ENCODE measurements at places on chromosomes 12 and 14. TPM values are rescaled to one million over a fixed set of nuclear protein-coding genes. Genes with fewer than 3 reads are reported as not detected.

GRCh38 chr12:111024205-111024801 is 103.9 kb upstream of the MYL2 start:
- H3K4me1 ChIP-seq, result no peaks in the 10 kb centered on the region
- H3K4me3 ChIP-seq, result no peak overlapping the region
- peak; percentile 43 for DNase-seq
- H3K27ac ChIP-seq, result no peak overlapping the region

The FOXN4 gene
- total RNA-seq, result not detected

DNA sequence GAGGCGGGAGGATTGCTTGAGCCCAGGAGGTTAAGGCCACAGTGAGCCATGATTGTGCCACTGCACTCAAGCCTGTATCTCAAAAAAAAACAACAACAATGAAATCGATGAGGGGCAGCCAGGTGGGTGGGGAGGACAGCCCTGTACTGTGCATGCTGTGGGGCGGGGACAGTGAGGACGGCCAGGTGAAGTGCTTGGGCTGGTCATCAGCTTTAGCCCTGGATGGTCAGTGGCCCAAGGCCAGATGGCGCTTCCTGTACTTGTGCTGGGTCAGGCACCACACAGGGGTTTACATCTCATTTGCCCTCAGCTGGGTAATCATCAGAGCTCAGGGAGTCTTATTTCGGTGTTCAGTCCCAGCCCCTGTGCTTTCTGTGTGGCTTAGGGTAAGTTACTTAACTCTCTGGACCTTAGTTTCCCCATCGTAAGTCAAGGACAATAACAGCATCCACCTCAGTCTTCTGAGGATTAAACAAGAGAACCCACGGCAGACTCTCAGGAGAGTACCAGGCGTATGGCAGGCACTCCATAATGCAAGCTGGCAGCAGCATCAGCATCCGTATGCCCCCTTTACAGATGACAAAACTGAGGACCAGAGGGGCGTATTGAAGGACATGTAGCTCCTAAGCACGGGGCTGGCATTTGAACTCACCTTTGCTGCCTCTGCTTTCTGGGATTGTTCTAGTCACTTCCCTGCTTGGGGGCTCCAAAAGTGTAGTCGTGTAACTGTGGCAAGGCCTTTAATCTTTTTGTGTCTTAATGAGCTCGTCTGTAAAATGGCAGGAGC is 71.9 kb downstream of the SLC25A47 start:
- H3K27me3 ChIP-seq, result no peaks in the 10 kb centered on the region
- H3K4me1 ChIP-seq, result no peaks in the 10 kb centered on the region
- DNase-seq, result no peak
- H3K36me3 ChIP-seq, result peaks cover 3% of the 10 kb centered on the region
- no peak overlapping the region for H3K4me3 ChIP-seq

DNA sequence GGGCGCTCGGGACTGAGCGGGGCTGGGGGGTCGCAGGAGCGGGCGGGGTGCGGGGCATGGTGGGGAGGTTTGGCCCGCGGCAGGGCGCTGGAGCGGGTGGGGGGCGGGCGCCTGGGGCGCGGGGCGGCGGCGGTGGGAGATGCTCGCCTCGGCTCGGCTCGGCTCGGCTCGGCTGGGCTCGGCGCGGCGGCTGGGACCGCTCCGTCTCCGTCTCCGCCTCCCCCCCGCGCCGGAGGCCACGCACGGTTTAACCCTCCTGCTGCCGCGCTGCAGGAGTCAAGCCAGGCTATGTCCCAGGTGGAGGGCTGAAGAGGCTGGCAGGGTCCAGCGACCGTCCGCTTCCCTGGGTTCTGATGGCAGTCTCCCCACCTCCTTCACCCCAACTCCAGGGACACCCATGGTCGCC is at the start of gene PIANP:
Gene PIANP, minus strand, starts transcription at position 170 of the 406 bp plus-strand sequence. CDS start 2,754 bp downstream, outside the sequence.
- H3K4me3 ChIP-seq, result peak within 1 kb of the TSS; percentile 46
- no peak within 1 kb of the TSS for H3K27ac ChIP-seq
- H3K36me3 ChIP-seq, result no peaks in the 10 kb centered on the region
- DNase-seq, result peak; percentile 51
- peaks cover 64% of the 10 kb centered on the region for H3K27me3 ChIP-seq

The KRT82 gene
- total RNA-seq, result not detected

DNA sequence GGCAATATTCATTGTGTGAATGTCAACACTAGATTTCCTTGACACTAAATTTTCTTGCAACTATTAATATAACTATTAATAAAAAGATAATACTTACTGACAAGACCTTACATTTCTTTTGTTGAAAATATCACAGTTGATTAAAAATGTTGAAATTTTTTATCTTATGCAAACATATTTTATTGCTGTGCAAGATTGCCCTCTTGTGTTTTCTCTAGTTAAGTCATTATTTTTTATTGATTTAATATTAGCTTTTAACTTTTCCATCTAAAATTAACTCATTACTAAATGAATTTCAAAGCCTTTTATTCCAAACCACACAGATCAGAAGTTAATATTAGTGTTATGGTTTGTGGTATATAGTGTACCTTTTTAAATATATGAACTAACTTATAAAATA is 11.7 kb upstream of the NAA30 start:
- H3K4me3 ChIP-seq, result no peak overlapping the region
- no peaks in the 10 kb centered on the region for H3K4me1 ChIP-seq
- peaks cover 1% of the 10 kb centered on the region for H3K27me3 ChIP-seq
- no peak for DNase-seq
- no peaks in the 10 kb centered on the region for H3K36me3 ChIP-seq

- no peak overlapping the region for H3K27ac ChIP-seq
- H3K4me3 ChIP-seq, result no peak overlapping the region
- peaks cover 3% of the 10 kb centered on the region for H3K27me3 ChIP-seq
- no peak for DNase-seq
- no peaks in the 10 kb centered on the region for H3K36me3 ChIP-seq
- H3K4me1 ChIP-seq, result peaks cover 20% of the 10 kb centered on the region
Observed at GRCh38 chr12:124861492-124861891, 2.2 kb downstream of the SCARB1 start.

DNA sequence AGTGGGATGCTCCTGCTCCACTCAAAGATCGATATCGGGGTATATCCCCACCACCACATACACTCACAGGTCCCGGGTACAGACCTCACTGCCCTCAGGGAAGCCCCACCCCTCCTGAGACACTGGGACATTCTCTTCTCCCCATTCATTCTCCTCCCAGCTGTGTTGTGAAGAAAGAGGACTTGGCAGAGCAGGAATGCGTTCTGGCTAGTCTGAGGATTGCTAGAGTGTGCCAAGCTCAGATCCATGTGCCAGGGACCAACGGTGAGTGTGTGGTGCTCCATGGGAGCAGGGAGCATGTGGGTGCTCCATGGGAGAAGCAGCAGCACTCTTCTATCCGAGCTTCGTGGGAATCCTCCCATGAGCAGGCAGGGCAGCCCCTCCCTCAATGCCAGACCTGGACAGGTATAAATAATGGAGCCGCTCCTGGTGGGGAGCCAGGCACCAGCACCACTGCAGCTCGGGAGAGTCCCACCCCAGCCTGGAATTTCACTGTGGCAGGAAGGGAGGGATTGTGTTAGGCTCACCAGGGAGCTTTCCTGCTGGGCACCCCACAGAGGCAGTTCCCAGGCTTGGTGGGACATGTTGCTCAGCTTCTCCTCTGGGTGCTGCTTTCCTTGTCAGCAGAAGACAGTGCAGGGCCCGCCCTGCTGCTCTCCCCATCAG is 2.3 kb upstream of the KRT5 start:
- H3K27ac ChIP-seq, result no peak overlapping the region
- peaks cover 8% of the 10 kb centered on the region for H3K4me1 ChIP-seq
- H3K36me3 ChIP-seq, result no peaks in the 10 kb centered on the region
- H3K27me3 ChIP-seq, result peaks cover 2% of the 10 kb centered on the region
- peak; percentile 9 for DNase-seq

GRCh38 chr12:111093428-111094142 is 173.2 kb upstream of the MYL2 start:
- H3K36me3 ChIP-seq, result no peaks in the 10 kb centered on the region
- no peak overlapping the region for H3K4me3 ChIP-seq
- H3K27me3 ChIP-seq, result peaks cover 6% of the 10 kb centered on the region

DNA sequence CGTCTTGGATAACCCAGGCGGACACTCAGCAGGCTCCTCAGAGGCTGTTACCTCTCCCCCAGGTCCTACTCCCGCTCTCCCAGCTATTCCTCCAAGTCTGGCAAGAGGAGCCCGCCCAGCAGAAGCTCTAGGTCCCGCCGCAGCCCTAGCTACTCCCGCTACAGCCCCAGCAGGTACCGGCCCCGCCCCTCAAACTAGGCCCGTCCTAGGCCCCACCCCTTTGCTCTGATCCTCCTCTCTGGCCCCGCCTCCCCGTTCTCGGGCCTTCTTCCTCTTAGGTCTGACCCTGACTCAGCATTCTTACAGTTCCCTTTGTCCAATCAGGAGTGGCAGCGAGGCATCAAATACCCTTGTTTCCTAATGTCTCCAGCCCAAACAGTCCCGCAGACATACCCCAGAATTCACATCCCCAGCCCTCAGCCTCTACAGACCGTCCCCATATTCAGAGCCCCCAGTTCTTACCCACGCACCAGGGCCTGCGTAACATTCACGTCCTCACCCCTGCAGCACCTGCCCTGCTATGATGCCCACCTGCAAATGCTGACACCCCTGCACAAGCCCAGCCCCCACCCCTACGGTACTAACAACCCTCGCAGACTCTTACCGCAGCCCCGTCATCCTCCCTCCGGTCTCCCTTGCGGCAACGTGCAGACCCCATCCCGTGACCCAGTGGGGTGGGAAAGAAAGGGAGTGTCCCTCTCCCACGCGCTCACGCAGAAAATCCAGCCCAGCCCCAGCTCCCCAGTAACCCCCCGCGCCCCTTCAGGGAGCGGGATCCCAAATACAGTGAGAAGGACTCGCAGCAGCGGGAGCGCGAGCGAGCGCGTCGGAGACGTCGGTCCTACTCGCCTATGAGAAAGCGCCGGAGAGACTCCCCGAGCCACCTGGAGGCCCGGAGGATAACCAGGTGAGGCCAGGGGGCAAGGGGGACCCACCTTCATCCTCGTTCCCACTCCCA is 25.0 kb upstream of the HSPB8 start:
- H3K27me3 ChIP-seq, result no peaks in the 10 kb centered on the region
- H3K4me3 ChIP-seq, result no peak overlapping the region
- no peak overlapping the region for H3K27ac ChIP-seq
- no peaks in the 10 kb centered on the region for H3K36me3 ChIP-seq
- DNase-seq, result no peak

The MUCL1 gene
- total RNA-seq, result not detected

DNA sequence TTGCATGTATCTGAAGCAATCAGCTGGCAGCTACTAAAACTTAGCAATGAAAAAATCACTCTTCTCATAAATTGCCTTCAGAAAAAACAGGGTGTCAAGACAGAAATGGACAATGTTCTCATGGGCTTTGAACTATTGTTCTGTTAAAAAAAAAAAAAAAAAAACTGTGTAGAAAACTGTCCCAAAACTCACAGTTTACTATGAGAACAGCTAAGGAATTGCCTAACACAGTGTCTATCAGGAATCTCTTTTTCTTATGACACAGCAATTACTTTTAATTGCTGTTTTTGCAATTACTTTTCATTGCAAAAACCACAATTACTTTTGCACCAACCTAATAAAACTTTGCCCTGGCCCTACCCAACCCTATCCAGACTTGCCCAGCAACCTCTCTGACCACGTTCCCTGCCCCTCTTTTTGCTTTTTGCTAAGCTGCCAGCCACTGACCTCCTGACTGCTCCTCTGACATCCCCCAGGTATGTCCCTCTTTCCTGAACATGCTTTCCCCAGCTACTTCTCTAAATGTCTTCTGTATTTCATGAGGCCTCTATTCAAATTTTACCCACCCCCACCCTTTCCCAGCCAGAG is 68.0 kb upstream of the SLCO1C1 start:
- no peaks in the 10 kb centered on the region for H3K36me3 ChIP-seq
- H3K4me3 ChIP-seq, result no peak overlapping the region
- DNase-seq, result no peak
- no peaks in the 10 kb centered on the region for H3K4me1 ChIP-seq
- H3K27ac ChIP-seq, result no peak overlapping the region

GRCh38 chr12:46710125-46710743 is 115.6 kb downstream of the SLC38A4 start:
- no peaks in the 10 kb centered on the region for H3K4me1 ChIP-seq
- peaks cover 9% of the 10 kb centered on the region for H3K27me3 ChIP-seq
- no peak overlapping the region for H3K4me3 ChIP-seq
- no peak overlapping the region for H3K27ac ChIP-seq
- H3K36me3 ChIP-seq, result no peaks in the 10 kb centered on the region

The ADGRD1 gene
- not detected for total RNA-seq

DNA sequence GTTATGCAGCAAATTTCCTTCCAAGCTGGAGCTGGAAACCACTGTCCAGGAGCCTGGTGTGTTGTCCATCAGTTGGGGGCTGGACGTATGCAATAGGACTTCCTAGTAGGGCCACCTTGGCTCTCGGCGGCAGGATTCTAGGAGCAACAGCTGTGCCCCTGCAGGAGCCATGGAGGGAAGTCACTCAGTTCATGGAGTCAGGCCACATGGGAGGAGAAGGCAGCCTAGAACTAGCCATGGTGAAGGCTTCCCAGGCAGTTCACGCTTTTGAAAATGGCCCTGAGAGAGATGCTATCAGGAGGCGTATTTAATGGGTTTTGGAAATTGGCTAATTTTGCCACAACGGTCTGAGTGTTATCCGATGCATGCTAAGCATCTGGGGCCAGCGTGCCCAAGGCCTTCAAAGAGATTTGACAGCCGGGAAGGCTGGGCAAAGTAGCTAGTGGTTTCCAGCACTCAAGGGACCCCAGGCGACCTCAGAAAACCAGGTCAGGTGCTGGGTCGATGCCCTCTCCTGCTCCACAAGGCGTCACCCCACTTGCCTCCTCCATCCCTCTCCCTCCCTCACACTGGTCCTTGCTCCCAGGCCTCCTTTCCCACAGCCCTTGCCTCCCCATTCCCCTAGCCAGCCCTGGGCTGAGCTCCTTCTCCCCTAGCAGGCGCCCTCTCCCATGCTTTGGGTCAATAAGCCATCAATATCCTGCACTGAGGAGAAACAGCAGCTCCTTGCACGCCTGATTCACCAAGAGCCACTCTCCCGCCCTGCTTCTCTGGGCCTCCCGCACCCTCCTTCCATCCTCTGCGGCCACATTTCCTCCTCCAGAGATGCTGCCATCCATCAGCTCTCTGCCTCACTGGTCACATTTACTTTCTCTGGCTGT is 30.9 kb upstream of the SYNDIG1L start:
- H3K4me1 ChIP-seq, result no peaks in the 10 kb centered on the region
- H3K36me3 ChIP-seq, result no peaks in the 10 kb centered on the region
- no peak overlapping the region for H3K4me3 ChIP-seq
- H3K27ac ChIP-seq, result no peak overlapping the region
- H3K27me3 ChIP-seq, result peaks cover 19% of the 10 kb centered on the region

The TMEM30B gene
- total RNA-seq, result 0.48 TPM

All from activated CD4-positive, alpha-beta memory T cell treated with anti-CD3 and anti-CD28 coated beads, Interleukin-2, amount 10 ng/mL, durations not matched to agents 7 days and 5 days (primary cell).